ENCODE measurements at places on chromosomes 3 and 15.
A peak's percentile ranks its signal among the peaks of the same experiment; 100 is the strongest.

DNA sequence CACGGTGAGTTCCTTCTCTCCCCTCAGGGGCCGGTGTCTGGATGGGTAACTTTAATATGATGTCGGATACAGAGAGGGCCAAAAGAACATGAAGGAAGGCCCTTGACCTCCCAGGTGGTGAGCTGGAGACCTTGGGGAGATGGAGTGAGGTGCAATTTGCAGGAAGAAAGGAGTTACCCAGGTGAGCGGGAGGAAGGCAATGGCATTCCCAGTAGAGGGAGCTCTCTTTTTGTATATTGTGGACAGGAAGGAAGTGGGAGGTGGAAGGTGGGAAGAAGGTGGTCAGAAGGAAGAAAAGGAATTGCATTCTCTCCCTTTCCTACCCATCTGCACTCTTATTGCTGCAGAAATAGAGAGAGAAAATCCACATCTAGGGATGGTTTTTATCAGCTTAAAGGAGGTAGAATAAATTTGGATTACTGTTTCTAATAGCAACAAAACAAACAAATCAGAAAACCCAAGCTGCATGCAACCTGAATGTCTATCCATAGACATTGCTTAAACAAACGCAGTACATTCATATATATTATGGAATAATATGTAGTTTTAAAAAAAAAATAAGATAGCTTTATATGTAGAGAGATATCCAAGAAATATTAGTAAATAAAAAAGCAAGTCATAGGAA is 169.0 kb upstream of the TSC22D2 start:
- DNase-seq, result peak; percentile 70

GRCh38 chr3:183697610-183698317 is at the start of gene YEATS2:
YEATS2 (plus strand) TSS chr3:183697797; CDS start chr3:183715163, 17,366 bp downstream.
- DNase-seq, result peak; percentile 62

GRCh38 chr15:70741677-70742293 is 21.6 kb downstream of the UACA start:
- DNase-seq, result peak; percentile 76

DNA sequence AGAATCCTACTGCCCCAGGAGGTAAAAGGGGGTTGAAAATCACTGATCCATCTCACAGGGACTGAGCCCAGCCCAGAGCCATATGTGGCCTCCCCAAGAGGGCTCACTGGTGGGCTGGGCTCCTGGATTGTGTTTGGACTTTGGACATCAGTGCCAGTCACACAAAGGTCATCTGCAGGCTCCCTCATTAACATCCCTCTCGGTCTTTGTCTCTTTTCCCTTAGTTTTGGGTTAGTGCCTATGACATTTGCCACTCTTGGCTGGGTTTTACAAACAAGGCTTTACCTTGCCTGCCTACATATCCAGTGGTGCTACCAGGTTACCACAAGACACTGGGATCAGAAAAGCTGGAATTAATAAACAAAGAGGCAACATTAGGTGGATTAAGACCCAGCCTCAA is 27.9 kb downstream of the IFT122 start:
- DNase-seq, result no peak

DNA sequence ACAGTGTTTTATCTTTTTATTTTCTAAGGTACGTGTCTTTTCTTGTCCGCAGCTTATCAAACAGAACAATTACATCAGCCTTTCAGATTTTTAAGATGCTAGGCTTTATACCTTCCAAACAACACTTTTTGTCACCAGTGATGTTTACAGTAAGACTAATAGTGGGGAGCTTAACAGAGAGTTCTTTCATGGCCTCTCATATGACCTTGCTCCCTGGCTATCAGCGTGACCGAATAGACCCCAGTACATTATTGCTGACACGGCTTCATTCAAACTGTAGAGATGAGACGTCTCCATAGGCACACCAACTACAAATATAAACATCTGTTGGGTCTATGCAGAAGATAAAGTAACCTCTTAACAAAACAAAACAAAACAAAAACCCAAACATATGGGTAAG is 477.6 kb upstream of the KCNMB2 start:
- DNase-seq, result no peak

- no peak for DNase-seq
Measured at GRCh38 chr15:92667970-92668485, 12.5 kb upstream of the FAM174B start.

- DNase-seq, result no peak
Measured at GRCh38 chr3:48696601-48697000, 10.9 kb upstream of the NCKIPSD start.

DNA sequence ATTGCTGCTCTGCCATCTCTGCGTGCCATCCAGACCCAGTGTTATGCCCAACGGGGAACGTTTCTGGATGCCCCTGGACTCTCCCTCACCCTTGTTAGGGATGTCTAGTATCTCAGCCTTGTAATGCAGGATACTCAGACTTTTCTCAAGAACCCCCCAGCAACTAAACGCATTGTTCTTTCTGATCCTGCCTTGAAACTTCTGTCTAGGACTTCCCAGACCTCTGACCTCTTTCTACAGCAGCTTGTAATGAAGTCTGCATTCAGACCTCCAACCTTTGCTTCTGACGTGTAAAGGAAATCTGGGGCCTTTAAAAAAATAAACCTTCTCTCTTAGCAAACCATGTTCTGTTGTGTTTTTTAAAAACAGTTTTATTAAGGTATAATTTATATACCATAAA is 139.5 kb downstream of the KCNAB1 start:
- no peak for DNase-seq

- DNase-seq, result no peak
Measured at GRCh38 chr3:155332716-155333115, 39.2 kb upstream of the STRIT1 start.

DNA sequence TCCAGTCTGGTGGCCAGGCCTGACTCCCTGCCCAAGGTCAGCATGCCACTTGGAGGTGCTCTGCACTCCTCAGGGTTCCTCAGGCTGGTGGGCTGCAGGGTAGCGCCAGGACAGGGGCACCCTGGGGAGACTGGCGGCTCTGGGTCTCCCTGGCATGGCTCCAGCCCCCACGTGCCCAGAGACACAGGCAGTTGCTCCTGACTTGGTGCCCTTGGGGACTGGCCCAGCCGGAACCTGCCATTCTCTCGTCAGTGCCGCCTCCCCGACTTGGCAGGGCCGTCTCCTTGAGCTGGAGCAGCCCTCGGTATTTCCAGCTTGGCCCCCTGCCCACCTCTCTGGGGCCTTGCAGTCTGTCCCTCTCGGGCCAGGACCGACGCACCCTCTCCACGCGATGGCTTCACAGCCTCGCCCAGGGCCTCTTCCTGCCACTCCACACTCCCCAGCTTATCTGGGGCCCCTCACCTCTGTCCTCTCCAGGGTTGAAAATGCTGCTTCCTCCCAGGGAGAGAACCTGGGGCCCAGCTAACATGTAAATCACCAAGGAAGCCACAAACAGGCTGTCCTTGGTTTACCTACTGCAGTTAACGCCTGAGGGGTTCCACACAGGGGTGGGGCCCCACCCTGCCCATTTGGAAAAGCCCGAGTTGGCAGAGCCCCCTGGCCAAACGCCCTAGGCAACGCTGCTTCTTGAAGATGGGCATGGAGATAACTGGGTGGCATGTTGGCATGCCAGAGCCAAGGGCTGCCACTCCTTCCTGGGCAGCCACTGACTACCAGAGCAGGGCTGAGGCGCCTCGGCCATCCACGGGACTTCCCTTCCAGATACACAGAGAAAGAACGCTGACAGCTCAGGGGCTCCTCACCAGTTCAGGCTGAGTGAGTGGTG is 61.4 kb downstream of the SMAD6 start:
- no peak for DNase-seq

DNA sequence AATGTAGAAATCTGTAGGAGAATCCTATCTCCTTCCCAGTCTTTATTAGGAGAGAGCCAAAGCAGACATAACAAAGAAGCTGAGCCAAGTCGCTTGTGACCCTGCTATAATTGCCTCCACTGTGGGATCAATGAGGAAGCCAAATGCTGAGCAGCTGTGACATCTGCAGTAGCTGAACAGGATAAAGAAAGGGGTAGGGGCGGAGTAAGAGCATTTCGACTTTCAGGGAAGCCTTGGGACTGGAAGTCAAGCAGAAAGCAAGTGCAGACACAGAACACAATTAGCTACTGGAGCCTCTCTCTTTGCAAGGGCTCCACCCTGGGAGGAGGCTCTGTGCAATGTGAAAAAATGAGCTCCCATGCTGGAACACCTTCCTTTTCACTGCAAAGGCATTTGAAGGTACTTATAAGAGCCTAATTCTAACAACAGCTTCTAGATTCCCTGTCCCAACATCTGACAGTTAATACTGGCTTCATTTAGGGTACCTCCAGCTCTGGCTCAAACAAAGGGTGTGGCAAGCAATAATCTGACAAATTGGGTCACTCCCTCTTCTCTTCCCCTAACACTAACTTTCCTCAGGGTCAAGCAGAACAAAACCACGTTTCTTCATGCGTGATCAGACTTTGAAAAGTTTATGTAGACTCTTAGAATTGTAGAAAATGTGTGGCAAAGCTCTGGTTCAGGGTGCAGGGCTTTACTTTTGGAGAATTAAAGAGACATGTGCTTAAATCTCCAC is 166.4 kb downstream of the CADPS start:
- DNase-seq, result no peak

DNA sequence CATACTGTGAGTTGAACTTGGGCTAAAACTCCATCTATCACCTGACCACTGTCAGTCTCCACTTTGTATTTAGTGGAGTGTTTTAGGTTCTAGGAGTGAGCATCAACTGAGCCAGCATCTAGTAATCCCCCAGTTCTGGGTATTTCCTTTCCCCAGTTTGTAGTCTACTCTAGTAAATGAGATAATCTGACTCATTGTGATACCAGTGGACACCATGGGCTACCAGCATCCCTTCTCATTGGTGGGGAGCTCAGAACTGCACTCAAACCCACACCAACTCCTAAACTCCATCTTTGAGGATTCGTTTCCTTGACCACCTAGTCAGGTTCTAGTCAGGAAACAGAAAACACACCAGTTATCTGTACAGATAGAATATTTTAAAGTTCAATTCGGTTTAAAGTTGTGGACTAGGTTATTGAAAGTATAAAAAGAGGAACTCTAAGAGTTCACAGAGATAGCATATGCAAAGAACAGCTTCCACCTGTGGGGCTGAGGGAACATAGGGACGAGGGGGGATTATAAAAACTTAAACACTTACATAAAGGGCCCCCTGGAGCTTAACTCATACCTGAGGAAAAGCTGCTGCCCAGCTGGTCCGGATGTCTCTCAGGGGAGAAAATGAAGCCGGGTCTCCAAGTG is 36.0 kb downstream of the LEO1 start:
- DNase-seq, result no peak

DNA sequence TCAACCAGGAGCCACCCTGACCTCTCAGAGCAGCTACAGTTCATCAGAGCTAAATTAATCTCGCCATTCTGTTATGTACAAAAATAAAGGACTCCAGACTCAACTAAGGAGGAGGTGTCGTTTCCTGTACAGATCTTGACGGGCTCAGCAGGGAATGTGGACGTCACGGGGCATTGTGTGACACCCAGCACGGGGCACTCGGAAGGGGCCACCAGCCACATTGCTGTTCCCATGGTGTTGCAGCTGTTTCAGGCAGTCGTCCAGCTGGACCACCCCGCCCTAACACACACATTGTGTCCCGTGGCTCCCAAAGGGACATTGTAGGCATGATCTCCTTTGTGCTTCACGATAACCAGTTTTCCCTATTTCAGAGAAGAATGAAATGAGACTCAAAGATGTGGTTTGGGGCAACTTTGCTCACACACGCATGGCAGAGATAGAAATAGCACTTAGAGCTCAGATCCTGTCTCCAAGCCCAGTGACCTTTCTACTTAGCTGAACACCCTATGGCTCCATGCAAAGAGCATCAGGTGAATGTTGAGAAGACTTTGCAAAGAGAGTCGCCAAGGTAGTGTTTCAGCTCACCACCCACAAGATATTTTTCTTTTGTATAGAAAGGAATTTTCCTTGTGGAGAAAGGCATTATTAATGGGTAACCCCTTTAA is 5.5 kb downstream of the SSUH2 start:
- DNase-seq, result no peak

DNA sequence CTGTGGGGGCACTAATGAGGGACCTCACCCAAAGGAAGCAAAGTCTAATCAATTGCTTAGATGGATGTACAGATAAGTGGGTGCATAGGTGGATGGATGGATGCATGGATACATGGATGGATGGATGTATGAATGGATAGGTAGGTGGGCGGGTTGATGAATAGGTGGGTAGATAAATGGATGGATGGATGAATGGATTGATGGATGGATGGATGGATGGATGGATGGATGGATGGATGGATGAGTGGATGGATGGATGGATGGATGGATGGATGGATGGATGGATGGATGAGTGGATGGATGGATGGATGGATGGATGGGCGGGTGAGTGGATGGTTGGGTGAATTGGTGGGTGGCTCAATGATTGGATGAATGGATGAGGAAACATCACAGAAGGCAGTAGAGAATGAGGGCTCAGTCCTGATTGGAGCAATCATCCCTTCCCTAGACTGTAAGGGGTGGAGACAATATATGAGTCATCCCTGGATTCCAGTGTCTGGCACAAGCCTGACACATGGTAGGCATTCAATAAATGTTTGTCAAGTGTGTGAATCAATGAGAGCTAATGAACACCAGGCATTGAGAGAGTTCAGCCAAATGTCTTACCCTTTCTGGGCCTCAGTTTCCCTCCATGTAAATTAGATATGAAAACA is 40.4 kb upstream of the PXYLP1 start:
- peak; percentile 50 for DNase-seq

DNA sequence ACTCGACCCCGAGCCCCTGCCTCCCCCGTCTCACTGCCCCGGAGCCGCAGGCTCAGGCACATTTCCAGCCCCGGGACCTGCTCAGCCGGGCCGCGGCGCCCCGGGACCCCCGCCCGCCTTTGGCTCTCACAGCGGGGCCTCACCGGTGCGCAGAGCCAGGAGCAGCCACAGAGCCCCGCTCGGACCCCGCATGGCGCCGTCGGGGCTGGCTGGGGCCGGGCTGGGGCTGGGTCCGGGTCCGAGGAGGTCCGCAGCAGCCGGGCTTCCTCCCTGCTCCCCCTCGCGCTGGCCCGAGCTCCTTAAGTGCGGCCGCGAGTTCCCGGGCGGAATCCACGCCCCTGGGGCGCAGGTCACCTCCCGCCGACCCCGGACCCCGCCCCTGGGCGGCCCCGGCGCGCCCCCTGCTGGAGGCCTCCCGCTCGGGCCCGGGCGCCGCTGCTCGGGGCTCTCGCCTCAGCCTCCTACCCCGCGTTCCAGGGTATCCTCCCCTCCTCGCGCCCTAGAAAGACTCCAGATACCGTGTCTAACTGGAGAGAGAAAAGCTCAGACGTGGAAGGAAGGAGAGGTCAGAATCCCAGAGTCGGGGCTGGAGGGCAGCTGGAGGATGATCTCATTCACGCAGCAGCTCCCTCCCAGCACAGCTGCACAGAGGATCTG is at the start of gene MELTF:
Gene MELTF (minus strand): TSS at position 307 of the 657 bp plus-strand sequence. CDS start 115 bp downstream, at position 192.
- peak; percentile 39 for DNase-seq

- no peak for DNase-seq
Measured at GRCh38 chr15:40992241-40992741, 39.0 kb downstream of the CHAC1 start.

DNA sequence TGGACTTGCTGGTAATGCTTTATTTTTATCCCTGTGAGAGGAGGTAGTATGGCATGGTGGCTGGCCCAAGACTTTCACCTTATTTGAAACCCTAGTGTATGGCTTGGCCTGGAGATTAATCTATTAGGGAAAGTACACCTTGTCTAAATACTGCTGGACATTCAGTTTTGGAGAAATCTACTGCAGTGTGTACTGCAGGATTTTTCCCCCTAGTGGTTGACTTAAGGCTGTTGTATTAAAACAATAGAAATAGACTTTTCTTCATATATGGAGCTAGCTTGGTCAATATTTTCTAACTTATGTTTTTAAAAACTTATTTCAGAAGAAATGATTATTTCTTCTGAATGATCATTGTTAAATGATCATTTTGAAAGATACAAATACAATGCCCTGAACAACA is 13.9 kb upstream of the SLITRK3 start:
- DNase-seq, result no peak

Data from SW480 (cell line).